Fibroblast of upper back skin (primary cell): ENCODE measurements at places on chromosomes 7 and 10.

- no peak for DNase-seq
Measured at GRCh38 chr10:129961157-129961701, 2.8 kb downstream of the EBF3 start.

GRCh38 chr10:111211706-111212105, 134.9 kb downstream of the ADRA2A start:
- DNase-seq: peak; percentile 47

- DNase-seq: peak; percentile 15
Measured at GRCh38 chr10:5951167-5951711, 26.1 kb downstream of the IL15RA start.

- peak; percentile 68 for DNase-seq
Measured at GRCh38 chr10:24449321-24449740, 240.4 kb downstream of the KIAA1217 start.

- DNase-seq: no peak
Measured at GRCh38 chr7:97457054-97457453, 274.8 kb upstream of the TAC1 start.

DNA sequence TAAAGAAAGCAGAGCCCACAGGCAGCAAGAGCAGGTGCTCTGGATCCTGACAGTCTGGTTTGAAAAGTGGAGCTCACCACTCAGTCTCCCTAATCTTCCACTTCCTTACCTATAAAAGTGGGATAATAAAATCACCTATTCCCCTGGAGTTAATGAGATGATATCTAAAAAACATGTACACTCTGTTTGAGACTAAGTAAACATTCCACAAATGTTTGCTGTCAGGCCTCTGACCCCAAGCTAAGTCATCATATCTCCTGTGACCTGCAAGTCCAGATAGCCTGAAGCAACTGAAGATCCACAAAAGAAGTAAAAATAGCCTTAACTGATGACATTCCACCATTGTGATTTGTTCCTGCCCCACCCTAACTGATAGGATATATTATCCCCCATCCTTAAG, 1324.5 kb downstream of the XPNPEP1 start:
- peak; percentile 13 for DNase-seq

- DNase-seq: no peak
Measured at GRCh38 chr7:17329440-17329839, 31.0 kb downstream of the AHR start.

DNA sequence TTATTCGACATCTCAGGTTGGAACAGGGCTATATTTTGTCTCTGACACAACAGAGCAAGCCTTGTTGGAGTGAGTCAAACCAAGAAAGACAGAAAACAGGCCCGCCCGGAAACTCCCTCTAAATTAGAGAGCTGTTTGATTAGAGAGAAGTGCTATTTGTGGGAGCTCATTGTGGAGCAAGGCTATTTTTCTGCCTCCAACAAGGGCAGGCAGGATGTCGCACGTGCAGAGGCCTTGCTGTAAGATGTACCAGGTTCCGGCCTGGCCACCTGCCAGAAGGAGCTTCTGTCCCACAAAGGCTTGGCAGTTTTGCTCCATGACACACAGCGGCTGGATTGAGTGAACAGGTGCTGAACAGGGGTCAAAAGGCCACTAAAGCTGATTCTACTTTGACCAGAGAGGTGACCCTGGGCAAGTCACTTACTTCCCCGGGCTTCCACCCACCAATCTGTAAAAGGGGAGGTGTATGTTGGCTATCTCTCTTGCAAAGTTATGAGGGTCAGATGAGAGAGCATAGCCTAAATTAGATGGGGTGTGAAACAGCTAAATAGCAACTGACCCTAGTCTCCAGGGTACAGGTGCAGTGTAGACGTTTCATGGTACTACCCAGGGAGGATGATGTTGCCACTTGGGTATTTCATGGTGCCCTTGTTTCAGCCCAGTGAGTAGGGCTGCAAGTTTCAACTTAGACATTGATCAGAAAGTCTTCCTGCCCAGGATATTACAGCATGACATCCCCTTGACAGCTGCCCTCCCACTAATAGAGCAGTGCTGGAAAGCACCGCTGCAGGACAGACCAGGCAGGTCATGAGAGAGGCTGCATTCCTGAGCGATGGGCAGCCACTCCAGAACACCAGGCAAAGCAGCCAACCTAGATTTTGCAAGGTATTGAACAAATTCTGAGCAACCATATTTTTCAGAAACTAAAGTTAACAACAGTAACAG, 62.0 kb downstream of the VSTM4 start:
- no peak for DNase-seq

GRCh38 chr7:107989618-107990373, 13.2 kb downstream of the LAMB1 start:
- peak; percentile 90 for DNase-seq

DNA sequence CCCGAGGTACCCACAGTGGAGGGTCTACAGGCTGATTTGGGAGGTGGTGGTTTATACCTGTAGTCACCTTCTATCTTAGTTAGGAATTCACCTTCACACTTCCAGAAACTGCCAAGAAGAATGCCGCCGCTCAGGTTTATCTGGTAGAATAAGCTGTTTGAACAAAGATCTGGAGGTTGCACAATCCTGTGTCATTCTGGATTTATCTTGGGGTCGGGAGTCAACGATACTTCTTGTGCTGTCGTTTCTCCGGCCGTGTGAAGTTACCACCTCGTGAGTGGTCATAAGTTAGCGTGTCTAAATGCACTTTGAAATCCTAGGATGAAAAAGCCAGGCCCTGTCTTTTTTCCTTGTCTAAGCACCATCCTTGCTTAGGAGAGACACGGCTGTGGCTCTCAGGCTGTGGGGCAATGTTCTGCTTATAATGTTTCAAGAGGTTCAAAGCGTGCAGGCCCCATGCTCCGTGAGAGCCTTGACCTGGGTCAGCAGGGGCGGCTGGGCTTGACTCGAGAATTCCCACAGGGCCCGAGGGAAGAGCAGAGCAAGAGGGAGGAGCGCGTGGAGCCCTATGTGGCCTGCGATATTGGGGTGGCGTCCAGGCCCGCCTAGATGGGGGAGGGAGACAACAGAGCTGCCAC, 35.5 kb downstream of the GRIFIN start:
- DNase-seq: no peak

DNA sequence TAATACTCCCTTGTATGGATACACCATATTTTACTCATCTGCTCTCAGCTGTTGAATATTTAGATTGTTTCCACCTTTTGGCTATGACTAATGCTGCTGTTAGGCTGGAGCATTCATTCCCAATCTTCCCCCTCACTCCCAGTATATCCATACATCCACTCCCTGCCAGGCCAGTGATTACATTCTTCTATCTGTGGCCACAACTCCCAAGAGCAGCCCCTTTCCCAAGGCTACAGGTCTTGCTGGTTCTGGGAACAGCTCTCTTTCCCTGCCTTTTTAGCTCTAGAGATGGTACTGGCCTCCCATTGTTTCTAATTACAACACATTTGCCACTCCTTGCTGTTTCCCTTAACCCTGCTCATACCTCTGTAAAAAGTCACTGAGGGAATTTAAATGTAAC, 28.2 kb downstream of the SFR1 start:
- DNase-seq: peak; percentile 78

GRCh38 chr7:73828107-73828803, 2.5 kb upstream of the CLDN4 start:
- DNase-seq: peak; percentile 36

DNA sequence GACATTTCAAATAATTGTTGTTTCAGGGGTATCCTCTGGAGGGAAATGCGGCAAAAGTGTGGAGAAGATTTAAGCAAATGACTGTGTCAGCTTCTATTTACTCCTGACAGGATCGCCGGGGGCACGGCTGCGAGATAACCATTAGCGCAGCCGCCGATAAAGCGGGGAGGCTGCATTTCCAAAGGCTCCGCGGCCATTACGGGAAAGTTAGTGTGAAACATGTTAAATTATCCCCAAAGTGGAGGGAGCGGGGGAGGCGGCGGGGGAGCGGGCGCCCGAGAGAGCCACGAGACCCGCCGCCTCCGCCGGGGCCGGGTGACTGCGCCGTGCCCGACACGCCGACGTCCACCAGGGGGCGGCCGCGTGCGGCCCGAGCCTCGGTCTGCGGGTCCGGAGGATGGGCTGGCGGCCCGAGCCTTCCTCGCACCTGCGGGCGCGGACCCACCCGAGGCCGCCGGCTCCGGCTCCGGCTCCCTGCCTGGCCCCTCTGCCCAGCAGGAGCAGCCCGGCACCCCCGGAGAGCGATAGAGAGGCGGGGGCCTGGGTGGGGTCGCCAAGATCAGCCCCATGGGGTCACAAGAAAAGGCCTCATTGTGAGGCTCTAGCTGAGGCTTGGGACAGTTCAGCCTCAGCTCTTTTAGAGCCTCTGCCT, 74.4 kb upstream of the PAX2 start:
- DNase-seq: no peak
